ENCODE measurements at places on chromosomes 3 and 15. TPM values are rescaled to one million over a fixed set of nuclear protein-coding genes. Genes with fewer than 3 reads are reported as not detected.

- no peaks in the 10 kb centered on the region for H3K4me1 ChIP-seq
- H3K27me3 ChIP-seq, result no peaks in the 10 kb centered on the region
- no peaks in the 10 kb centered on the region for H3K36me3 ChIP-seq
- DNase-seq, result no peak
Measured at GRCh38 chr3:82462977-82463376, 701.5 kb upstream of the GBE1 start.

THSD4 gene
- total RNA-seq, result 30.5 TPM

DNA sequence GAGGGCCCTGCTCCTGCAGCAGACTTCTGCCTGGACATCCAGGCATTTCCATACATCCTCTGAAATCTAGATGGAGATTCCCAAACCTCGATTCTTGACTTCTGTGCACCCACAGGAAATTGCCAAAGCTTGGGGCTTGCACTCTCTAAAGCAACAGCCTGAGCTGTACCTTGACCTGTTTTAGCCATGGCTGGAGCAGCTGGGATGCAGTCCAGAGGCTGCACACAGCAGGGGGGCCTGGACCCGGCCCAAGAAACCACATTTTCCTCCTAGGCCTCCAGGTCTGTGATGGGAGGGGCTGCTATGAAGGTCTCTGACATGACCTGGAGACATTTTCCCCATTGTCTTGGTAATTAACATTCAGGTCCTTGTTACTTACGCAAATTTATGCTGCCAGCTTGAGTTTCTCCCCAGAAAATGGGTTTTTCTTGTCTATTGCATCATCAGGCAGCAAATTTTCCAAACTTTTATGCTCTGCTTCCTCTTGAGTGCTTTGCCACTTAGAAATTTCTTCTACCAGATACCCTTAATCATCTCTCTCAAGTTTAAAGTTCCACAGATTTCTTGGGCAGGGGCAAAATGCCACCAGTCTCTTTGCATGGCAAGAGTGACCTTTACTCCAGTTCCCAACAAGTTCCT lies 11.8 kb upstream of the MYO5A start:
- no peaks in the 10 kb centered on the region for H3K27me3 ChIP-seq
- no peak overlapping the region for H3K4me3 ChIP-seq
- H3K27ac ChIP-seq, result no peak overlapping the region
- no peak for DNase-seq
- no peaks in the 10 kb centered on the region for H3K4me1 ChIP-seq

DNA sequence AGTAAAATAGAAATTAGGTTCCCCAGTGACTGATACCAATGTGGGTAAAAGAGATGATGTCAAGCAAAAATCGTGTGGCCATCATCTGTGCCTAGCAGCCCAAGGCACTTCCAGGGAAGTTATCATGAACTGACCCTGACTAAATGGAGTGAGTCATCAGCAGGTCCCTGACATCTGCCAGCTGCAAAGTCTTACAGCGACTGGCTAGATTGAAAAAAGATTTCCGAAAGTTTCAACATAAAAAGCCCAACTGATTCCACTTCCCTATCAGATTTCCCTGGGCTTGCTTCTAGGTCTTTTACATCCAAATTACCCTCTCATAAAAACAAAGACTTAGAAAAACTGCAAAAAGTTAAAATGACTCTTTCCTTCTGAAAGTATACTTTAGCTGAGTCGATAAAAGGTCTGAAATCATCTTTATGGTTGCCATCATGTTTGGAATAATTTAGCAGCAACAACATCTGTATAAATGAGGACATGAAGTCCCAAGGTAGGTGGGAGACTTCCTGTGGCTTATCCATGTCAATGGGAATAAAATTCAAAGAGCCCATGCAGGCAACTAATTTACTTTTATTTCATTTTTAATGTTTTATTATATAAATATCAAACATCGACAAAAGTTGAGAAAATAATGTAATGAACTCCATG lies 342.8 kb downstream of the ERC2 start:
- DNase-seq, result no peak
- H3K27ac ChIP-seq, result no peak overlapping the region
- H3K27me3 ChIP-seq, result no peaks in the 10 kb centered on the region
- no peaks in the 10 kb centered on the region for H3K36me3 ChIP-seq

- H3K4me1 ChIP-seq, result no peaks in the 10 kb centered on the region
- no peaks in the 10 kb centered on the region for H3K36me3 ChIP-seq
- H3K27me3 ChIP-seq, result no peaks in the 10 kb centered on the region
- no peak overlapping the region for H3K4me3 ChIP-seq
- no peak overlapping the region for H3K27ac ChIP-seq
Measured at GRCh38 chr3:169842960-169843359, 26.8 kb downstream of the LRRC31 start.

Measured in HCT116 (cell line).